ENCODE measurements at places on chromosomes 2 and 18. TPM values are rescaled to one million over a fixed set of nuclear protein-coding genes. Genes with fewer than 3 reads are reported as not detected.

GRCh38 chr18:49652881-49653724 lies 91.2 kb downstream of the LIPG start:
- no peak overlapping the region for H3K4me3 ChIP-seq
- no peaks in the 10 kb centered on the region for H3K27me3 ChIP-seq
- no peak for DNase-seq
- H3K36me3 ChIP-seq, result no peaks in the 10 kb centered on the region

DNA sequence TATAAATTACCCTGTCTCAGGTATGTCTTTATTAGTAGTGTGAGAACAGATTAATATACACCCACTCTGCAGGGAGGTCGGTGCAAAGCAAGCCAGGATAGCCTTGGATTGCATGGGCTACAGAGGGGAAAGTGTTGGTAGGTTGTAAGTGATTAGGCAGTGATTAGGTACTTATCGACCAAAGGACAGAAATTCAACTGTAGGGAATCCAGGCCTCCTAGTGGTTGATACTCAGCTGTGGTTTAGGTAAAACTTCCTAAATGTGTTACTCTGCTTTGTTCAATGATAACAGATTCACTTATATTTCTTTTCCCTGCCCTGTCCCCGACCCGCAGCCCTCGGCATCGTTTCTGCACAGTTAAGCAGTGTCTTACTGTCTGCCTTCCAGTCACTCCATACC lies 444.0 kb downstream of the FIGN start:
- no peak overlapping the region for H3K27ac ChIP-seq
- H3K27me3 ChIP-seq, result no peaks in the 10 kb centered on the region
- no peaks in the 10 kb centered on the region for H3K4me1 ChIP-seq
- H3K36me3 ChIP-seq, result no peaks in the 10 kb centered on the region
- DNase-seq, result no peak

DNA sequence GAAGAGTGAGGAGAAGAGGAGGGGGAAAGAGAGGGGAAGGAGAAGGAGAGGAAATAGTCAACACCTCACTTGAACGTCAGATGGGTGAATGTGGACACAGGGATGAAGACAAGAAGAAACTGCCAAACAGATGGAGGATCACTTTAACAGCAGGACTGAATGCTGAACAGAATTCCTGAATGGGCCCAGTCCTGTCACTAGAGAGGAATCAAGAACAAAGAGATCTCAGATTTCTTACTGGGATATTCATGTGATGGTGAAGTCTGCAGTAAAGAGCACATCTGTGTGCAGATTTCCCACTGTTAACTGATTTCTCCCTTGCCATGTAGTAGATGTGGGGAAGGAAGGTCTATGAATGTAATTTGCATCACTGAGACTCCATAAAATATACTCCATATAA lies 135.4 kb downstream of the L3MBTL4 start:
- no peaks in the 10 kb centered on the region for H3K4me1 ChIP-seq
- H3K27me3 ChIP-seq, result peaks cover 13% of the 10 kb centered on the region
- H3K36me3 ChIP-seq, result no peaks in the 10 kb centered on the region
- no peak overlapping the region for H3K27ac ChIP-seq

GRCh38 chr2:5453220-5454050 lies 238.7 kb upstream of the SOX11 start:
- peaks cover 2% of the 10 kb centered on the region for H3K27me3 ChIP-seq
- H3K4me1 ChIP-seq, result peaks cover 10% of the 10 kb centered on the region
- peak overlapping the region; percentile 1 for H3K4me3 ChIP-seq
- no peaks in the 10 kb centered on the region for H3K36me3 ChIP-seq

DNA sequence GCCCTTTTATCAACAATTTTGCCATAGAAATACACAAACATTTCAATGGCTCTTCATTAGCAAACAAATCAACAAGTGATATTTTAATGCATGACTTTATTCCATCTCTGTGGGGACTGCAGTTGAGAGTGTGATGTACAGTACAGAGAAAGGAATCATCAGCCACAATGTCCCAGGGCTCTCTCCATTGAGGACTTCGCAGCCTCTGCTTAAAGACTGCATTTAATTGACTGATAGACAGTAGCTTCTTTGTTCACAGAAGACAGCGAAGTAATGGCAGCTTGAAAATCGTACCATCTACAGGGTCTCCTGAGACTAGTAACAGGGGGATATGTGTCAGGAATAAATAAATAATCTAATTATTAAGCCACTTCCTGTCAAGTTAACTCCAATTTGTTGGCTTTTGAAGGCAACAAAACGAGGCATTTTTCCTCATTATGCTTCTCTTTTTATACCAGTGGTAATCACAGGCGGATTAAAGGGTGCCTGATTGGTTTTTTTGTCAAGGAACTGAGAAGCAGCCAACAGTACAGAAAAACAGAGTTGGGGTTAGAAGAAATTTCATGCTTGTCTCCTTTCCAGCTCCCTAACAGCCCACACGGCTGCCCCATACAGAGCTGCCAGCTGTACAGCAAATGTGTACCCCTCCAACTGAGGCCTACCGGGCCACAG lies 164.3 kb downstream of the ZNF521 start:
- no peak for DNase-seq
- H3K4me1 ChIP-seq, result peaks cover 9% of the 10 kb centered on the region
- H3K36me3 ChIP-seq, result no peaks in the 10 kb centered on the region
- H3K4me3 ChIP-seq, result no peak overlapping the region

Gene NCKAP5
- total RNA-seq, result 0.87 TPM

DNA sequence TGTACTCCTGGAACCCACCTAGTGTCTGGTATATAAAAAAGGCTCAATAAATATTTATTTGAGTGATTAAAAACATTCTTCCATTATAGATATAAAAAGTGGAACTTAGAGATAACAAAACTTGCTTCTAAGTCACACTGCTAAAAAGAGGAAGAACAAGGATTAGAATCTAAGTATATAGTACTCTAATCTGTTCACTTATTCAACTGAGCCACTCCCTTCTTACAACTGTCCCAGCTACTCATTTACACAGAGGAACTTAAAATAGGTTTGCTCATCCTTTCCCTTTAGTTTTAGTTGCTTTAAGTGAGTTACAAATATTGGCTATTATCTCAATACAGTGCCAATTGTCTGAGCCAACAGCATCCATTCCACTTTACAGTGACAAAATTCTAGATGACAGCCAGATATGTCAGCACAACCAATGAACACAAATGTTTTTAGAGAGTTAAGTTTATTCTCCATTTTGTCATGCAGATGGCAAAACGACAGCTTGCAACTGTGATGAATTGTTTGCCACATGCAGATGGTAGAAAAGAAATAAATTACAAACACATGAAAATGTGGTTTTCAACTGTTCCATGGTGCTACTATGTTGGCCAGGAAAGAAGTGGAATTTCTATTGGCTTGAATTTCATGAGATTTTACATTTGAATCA lies 280.7 kb upstream of the ZC3H15 start:
- no peaks in the 10 kb centered on the region for H3K36me3 ChIP-seq
- no peak overlapping the region for H3K27ac ChIP-seq
- H3K4me3 ChIP-seq, result no peak overlapping the region
- H3K4me1 ChIP-seq, result no peaks in the 10 kb centered on the region
- DNase-seq, result no peak

DNA sequence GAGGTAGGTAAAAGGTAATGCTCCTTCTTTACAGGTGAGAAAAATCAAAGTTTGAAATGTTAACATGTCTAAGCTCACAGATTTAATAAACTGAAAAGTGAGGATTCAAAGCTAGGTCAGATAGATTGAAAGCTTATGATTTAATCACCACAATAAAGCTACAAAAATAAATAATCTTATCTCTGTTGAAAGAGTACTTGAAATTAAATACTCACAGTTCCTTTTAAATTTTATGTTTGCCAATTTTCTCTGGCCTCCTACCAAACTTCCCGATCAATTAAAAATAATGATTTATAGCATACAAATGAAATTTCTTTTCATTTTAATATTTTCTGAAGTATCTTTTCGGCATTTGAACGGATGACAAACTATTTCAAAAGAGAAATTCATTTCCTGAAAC lies 77.3 kb downstream of the GAREM1 start:
- no peaks in the 10 kb centered on the region for H3K4me1 ChIP-seq
- H3K4me3 ChIP-seq, result no peak overlapping the region
- no peaks in the 10 kb centered on the region for H3K27me3 ChIP-seq
- DNase-seq, result no peak
- H3K36me3 ChIP-seq, result peaks cover 2% of the 10 kb centered on the region
- H3K27ac ChIP-seq, result no peak overlapping the region

DNA sequence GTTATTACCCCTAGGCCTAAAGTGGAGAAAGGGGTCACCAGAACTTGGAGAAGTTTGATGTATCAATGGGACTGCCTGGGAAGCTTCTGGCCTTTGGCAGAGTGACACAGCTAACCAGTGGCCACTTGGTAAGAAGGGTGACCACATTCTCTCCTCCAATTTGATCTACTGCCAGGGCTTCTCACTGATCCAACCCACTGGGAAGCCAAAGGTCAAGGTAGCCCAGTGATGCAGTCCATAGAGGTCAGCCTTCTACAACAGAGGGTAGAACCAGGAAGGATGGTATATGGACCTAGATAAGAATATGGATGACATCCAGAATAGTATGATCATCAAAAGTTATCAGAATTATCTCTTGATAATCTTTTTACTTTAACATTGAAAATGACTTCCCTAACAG lies 493.6 kb downstream of the NYAP2 start:
- H3K4me1 ChIP-seq, result peaks cover 27% of the 10 kb centered on the region
- H3K4me3 ChIP-seq, result no peak overlapping the region
- no peak overlapping the region for H3K27ac ChIP-seq
- H3K36me3 ChIP-seq, result no peaks in the 10 kb centered on the region
- H3K27me3 ChIP-seq, result no peaks in the 10 kb centered on the region
- DNase-seq, result no peak

GRCh38 chr2:7634409-7634808 lies 717.2 kb downstream of the RNF144A start:
- DNase-seq, result no peak
- no peak overlapping the region for H3K4me3 ChIP-seq
- H3K27me3 ChIP-seq, result peaks cover 17% of the 10 kb centered on the region
- no peaks in the 10 kb centered on the region for H3K4me1 ChIP-seq
- no peaks in the 10 kb centered on the region for H3K36me3 ChIP-seq

GRCh38 chr2:81087646-81088045 lies 783.1 kb upstream of the LRRTM1 start:
- H3K27ac ChIP-seq, result no peak overlapping the region
- no peaks in the 10 kb centered on the region for H3K27me3 ChIP-seq
- H3K36me3 ChIP-seq, result no peaks in the 10 kb centered on the region
- H3K4me3 ChIP-seq, result no peak overlapping the region
- no peak for DNase-seq

- H3K27me3 ChIP-seq, result no peaks in the 10 kb centered on the region
- peaks cover 15% of the 10 kb centered on the region for H3K4me1 ChIP-seq
- DNase-seq, result no peak
- no peak overlapping the region for H3K27ac ChIP-seq
- H3K4me3 ChIP-seq, result no peak overlapping the region
Observed at GRCh38 chr2:202065876-202066275, 7.2 kb upstream of the KIAA2012 start.

- DNase-seq, result no peak
- no peaks in the 10 kb centered on the region for H3K4me1 ChIP-seq
- H3K4me3 ChIP-seq, result no peak overlapping the region
Observed at GRCh38 chr2:52365946-52366345, 1334.0 kb upstream of the NRXN1 start.

- H3K36me3 ChIP-seq, result peaks cover 56% of the 10 kb centered on the region
- H3K4me1 ChIP-seq, result peaks cover 3% of the 10 kb centered on the region
- DNase-seq, result no peak
Observed at GRCh38 chr2:108460345-108461037, 11.5 kb downstream of the GCC2 start.

Gene DYSF
- 112 TPM for total RNA-seq

DNA sequence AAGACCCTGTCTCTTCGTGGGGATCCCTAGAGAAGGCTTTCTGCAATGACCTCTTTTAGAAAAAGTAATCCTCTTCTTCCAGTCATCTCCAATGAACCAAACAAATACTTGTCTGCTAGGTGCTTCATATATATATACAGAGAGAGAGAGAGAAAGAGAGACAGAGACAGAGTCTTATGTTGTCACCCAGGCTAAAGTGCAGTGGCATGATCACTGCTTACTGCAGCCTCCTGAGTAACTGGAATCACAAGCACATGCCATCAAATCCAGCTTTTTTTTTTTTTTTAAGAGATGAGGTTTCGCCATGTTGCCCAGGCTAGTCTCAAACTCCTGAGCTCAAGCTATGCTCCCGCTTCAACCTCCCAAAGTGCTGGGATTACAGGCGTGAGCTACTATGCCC lies 18.6 kb upstream of the PKDCC start:
- peaks cover 57% of the 10 kb centered on the region for H3K4me1 ChIP-seq
- H3K27me3 ChIP-seq, result no peaks in the 10 kb centered on the region
- peak overlapping the region; percentile 63 for H3K27ac ChIP-seq
- no peak overlapping the region for H3K4me3 ChIP-seq

DNA sequence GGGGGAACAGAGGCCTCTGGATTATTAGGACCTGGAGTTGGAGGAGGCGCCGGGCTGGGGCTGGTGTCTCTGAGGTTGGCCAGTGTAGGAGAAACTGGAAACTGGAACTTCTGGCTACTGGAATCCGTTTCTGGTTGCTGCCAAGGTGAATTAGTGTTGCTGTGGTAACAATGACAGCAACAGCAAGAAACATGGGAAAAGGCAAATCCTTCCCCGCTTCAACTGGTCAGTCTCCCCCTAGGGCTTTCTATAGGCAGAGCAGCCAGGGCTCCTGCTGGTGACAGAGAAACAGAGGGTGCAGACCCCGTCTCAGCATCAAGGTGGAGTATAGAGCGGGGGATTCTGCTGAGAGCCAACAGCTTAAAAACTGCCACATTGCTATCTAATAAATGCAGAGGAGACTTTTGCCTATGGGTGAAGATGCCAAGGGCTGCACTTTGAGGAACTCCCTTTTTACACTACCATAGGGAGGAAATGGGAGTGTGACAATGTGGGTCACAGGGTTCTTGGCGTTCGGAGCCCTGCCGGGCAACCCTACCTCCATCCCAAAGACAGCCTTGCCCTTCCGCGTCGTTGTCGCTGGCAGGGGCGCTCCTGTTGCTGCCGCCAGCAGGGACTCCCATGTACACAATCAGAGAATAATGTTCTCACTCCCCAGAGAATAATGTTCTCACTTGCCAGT lies 81.4 kb upstream of the CABLES1 start:
- H3K27ac ChIP-seq, result no peak overlapping the region
- H3K4me1 ChIP-seq, result peaks cover 18% of the 10 kb centered on the region
- H3K4me3 ChIP-seq, result no peak overlapping the region
- DNase-seq, result no peak
- H3K36me3 ChIP-seq, result no peaks in the 10 kb centered on the region

Gene TGFA
- 0.25 TPM for total RNA-seq

DNA sequence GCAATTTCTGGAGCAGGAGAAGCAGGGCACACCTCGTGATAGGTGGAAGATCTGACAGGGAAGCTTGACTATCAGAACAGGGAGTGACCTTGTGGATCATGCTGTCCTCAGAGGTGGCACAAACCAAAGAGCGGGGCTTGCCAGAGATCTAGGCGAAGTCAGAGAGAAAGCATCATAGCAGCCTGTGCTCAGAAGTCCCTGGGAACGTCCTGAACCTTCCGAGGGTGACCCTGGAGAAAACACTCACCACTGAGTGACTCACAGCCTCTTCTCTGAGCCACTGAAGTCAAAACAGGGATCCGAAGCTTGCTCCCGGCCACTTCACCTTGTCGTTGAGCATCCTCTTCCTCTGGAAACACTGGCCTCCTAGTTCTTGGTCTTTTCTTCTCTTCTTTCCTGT lies 56.7 kb downstream of the IL1R2 start:
- no peaks in the 10 kb centered on the region for H3K27me3 ChIP-seq
- no peak overlapping the region for H3K4me3 ChIP-seq
- peak overlapping the region; percentile 49 for H3K27ac ChIP-seq
- peaks cover 81% of the 10 kb centered on the region for H3K4me1 ChIP-seq
- no peak for DNase-seq

- H3K27me3 ChIP-seq, result no peaks in the 10 kb centered on the region
- no peak for DNase-seq
- no peak overlapping the region for H3K4me3 ChIP-seq
- no peaks in the 10 kb centered on the region for H3K4me1 ChIP-seq
- no peak overlapping the region for H3K27ac ChIP-seq
Observed at GRCh38 chr2:102872388-102872787, 110.6 kb downstream of the TMEM182 start.

Measured in chondrocyte (in vitro differentiated cells).